ENCODE measurements at places on chromosomes 2 and 18.

- no peak for DNase-seq
Observed at GRCh38 chr18:59145055-59145454, 5.4 kb downstream of the SEC11C start.

DNA sequence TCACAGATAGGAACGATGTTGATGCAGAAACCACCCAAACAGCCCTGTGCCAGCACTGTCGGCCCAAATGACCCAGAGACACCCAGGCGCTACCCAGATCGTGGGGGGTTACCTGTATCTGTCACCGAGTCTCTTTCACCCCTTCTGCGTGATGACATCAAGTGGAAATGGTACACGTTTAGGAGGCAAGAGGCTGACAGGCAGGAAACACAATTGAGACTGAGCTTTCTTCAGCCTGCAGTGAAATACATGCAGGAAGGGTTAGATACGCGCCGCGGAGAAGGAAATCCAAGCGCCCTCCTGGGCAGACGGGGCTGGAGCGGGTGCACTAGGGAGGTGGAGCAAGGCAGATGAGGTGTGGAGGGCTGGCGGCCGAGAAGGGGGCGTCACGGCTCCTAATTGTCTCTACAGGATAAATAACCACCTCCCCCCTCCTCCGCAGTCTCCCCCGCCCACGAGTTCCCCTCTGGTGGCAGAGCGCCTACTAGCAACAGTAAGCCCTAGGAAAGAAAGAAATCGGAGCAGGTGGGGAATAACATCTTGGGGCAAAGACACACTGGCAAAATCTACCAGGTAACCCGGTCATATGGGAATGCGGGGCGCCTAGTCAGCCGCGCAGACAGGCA lies at the start of gene RNF152:
RNF152 (minus strand) TSS at position 325 of the 626 bp plus-strand sequence. CDS start 76,544 bp downstream, outside the sequence.
- peak; percentile 63 for DNase-seq

- peak; percentile 69 for DNase-seq
Observed at GRCh38 chr2:236343400-236344161, 79.4 kb upstream of the ASB18 start.

GRCh38 chr2:121019071-121019470 lies 265.9 kb downstream of the TFCP2L1 start:
- DNase-seq = no peak

GRCh38 chr2:189548666-189549448 lies 31.7 kb downstream of the SLC40A1 start:
- DNase-seq = no peak

All from mucosa of descending colon (tissue), 3 donors.